ENCODE measurements at places on chromosomes 16 and 17. TPM values are rescaled to one million over a fixed set of nuclear protein-coding genes. Genes with fewer than 3 reads are reported as not detected.

GRCh38 chr17:34865716-34866115 lies 95.5 kb downstream of the CCT6B start:
- DNase-seq = no peak

Gene PRSS8
- total RNA-seq = not detected

DNA sequence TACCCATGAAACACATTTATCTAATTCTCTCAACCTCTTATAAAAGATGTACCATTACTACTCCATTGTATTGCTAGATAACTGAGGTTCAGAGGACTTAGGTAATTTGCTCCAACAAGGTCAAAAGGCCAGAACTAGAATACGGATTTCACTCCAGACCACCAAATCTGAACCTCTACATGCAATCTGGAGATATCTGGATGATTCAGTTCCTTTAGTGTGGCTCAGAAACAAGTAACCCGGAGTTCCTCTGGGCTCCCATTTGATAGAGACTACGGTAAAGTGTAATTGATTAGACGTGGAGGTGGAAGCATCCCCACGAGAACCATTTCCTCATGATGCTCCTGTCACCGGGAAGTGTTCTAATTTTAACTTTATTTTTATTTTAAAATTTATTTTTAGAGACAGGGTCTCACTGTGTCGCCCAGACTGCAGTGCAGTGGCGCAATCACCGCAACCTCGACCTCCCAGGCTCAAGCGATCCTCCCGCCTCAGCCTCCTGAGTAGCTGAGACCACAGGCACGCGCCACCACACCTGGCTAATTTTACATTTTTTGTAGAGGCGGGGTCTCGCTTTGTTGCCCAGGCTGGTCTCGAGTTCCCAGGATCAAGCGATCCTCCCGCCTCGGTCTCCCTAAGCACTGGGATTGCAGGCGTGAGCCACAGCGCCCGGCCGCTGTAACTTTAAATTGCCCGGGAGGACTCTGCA lies 608 bp upstream of the COX10 start:
- peak; percentile 55 for DNase-seq

Gene HEATR9
- total RNA-seq = not detected

Gene TAT
- not detected for total RNA-seq

- DNase-seq = no peak
These were observed 45.1 kb upstream of the DNAH9 start for GRCh38 chr17:11553135-11553534.

DNA sequence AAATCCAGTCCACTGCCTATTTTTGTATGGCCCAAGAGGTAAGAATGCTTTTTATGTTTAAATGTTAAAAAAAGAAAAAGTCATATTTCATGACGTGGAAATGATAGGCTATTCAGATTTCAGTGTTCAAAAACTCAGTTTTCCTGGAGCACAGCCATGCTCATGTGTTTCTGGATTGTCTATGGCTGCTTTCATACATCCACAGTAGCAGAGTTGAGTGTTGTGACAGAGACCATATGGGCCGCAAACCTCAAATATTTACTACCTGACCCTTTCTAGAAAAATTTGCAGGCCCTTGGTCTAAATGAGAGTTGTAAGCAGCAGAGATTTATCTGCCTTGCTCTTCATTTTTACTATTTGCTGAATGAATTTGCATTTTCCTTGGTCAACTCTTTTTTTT lies 264.1 kb downstream of the CBLN1 start:
- no peak for DNase-seq

DNA sequence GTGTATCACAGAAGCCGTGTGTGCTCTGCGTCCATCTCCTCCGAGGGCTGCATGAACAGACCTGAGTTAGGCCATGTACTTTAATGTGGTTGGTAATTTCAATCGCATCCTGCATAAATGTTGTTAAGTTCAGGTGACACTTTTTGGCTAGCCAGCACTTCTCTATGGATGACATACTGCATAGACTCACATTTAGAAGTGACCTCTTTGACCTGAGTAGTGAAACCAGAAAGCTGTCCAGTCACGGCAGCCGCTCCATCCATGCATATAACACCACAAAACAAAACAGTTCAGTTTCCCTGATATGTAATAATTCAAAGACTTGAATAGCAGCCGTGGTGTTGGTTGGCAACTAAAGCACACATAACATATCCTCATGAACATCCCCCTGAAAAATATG lies 94.1 kb downstream of the CYTH1 start:
- no peak for DNase-seq

- DNase-seq = no peak
These were observed 9.0 kb downstream of the ADGRG1 start for GRCh38 chr16:57637424-57637823.

DNA sequence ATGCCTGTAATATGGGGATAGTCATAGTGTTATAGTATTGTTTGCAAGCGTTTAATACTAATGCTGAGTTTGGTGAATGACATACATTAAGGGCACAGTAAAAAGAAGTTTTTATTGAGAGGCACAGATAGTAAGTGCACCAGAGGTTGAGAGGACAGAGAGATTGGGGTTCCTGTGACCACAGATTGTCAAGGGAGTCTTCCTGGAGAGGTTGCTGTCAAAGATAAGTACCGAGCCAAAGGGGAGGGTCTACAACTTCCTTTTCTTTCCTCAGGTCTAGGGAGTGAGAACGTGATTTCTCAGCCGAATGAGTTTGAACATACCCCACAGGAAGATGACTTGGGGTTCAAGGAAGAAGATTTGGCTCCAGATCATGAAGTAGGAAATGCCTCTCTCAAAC lies 1.8 kb downstream of the ZNF48 start:
- DNase-seq = no peak

GRCh38 chr17:56820207-56820606 lies 13.5 kb downstream of the C17orf67 start:
- DNase-seq = no peak

Gene PRSS33
- total RNA-seq = not detected

DNA sequence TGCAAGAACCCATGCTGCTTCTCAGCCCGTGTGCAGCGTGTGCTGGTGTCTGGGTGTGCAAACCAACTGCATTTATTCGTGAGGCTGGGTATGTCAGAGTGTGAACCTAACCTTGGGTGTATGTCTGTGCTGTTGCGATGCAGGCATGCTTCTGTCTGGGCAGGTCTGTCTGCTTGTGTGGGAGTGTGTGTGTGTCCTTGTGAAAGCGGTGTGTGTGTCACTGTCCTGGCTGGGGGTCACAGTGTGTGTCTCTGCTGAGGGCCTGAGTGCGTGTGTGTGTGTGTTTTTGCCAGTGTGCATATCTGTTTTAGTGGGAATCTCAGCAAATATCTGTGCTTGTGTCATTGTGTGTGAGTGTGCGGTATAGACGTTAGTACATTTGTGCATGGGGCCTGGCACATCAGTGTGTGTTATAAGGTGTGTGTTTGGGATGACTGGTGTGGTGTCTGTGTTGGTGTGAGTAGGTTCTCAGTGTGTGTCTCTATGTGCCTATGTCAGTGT lies 121.8 kb downstream of the CYLD start:
- DNase-seq = no peak

DNA sequence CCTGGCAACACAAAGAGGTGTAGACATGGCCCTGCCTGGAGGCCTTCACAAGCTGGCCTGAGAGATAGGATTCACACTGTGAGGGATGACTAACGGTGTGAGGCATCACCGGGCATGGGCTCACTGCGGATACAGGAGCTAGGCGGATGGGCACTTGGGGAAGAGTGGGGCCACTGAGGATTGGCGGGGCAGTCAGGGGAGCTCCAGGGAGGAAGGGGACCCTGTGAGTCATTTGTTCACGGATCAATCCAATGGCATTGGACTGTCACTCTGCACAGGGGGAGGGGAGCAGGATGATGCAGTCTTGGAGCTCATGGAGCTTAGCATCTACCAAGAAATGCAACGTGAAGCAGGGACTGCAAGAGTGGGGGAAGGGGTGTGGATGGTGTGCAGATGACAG lies 117.3 kb downstream of the SDK2 start:
- no peak for DNase-seq

GRCh38 chr17:13953841-13954240 lies 115.5 kb upstream of the COX10 start:
- no peak for DNase-seq

- DNase-seq = no peak
These were observed 901 bp downstream of the CDYL2 start for GRCh38 chr16:80803339-80804055.

DNA sequence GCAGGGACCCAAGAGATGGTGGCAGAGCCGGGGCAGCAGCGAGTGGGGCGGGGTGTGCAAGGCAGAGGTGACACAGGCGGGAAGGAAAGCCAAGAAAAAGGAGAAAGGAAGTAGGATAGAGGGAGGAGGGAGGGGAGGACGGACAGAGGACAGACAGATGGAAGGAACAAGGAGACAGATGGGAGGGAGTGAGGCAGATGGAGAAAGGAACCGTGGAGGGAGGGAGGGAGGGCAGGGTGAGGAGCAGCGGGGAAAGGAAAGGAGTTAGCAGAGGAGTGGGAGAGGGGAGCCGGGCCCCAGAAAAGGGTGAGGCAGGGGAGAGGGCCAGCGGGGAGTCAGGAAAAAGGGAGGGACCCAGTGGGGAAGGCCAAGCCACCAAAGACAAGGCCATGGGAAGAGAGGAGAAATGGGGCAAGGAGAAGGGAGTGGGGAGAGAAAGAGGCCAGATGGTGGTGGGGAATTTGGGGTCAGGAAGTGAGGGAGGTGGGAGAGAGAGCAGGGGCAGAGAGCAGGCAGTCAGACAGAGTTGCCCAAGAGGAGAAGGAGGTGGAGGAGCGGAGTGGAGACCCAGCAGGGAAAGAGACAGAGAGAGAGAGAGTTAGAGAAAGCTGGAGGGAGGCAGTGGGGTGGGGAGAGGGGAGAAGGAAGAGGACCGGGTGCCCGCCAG lies 13.2 kb upstream of the ASGR1 start:
- no peak for DNase-seq

Gene NTN1
- 10.4 TPM for total RNA-seq

DNA sequence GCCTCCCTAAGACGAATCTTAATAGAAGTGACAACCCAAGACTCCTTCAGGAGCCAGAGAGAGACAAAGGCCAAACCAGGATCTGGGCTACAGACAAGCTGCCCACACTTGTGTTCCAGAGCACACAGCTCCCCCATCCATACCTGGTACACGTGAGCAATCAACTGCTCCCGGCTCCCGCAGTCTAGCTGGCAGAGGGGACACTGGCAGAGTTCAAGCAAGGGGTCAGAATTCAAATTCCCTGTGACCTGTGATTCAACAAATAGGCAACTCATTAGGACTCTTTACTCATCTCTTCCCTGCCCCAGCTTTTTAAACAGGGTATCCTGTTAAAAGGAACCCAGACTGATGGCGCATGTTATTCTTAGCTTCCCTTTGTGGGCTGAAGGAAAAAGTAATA lies 18.2 kb downstream of the ATXN1L start:
- DNase-seq = no peak

DNA sequence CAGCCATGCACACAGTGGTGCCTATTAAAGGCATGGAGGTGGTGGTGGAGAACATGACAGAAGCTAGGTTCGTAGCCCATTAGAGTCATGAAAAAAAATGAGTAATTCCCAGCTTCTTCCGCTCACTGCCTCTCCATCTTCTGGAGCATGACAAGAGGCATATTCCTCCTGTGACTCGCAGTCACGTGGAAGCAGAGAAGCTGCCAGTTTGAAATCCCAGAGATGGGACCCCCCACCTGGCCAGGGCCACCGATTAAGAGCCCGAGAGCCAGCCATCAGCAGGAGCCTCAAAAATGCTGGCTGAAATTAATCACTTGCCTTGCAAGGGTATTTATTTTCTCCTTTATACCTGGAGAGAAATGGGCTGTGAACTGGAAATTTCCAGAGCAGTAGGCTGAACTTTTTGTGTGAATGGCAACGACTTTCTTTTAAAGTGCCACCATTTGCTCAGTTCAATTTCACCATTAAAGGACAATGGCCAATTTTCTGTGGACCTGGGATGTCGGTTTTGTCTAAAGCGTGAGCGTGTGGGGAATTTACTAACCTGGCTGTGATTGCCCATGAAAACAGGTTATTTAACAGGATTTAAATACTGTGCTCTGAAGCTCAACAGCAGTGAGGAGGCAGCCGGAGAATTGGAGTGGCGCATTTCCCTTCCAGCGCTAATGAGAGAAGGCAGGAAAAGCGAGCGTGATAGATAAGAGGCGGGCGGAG lies 189.7 kb upstream of the SDK2 start:
- DNase-seq = no peak

GRCh38 chr16:14600164-14600563 lies 29.9 kb downstream of the PARN start:
- DNase-seq = no peak

All from SJCRH30 (cell line).